Neuronal stem cell (in vitro differentiated cells): ENCODE measurements at places on chromosomes 1 and 21.

- no peak for DNase-seq
Observed at GRCh38 chr1:74180490-74180889, 17.5 kb downstream of the LRRIQ3 start.

DNA sequence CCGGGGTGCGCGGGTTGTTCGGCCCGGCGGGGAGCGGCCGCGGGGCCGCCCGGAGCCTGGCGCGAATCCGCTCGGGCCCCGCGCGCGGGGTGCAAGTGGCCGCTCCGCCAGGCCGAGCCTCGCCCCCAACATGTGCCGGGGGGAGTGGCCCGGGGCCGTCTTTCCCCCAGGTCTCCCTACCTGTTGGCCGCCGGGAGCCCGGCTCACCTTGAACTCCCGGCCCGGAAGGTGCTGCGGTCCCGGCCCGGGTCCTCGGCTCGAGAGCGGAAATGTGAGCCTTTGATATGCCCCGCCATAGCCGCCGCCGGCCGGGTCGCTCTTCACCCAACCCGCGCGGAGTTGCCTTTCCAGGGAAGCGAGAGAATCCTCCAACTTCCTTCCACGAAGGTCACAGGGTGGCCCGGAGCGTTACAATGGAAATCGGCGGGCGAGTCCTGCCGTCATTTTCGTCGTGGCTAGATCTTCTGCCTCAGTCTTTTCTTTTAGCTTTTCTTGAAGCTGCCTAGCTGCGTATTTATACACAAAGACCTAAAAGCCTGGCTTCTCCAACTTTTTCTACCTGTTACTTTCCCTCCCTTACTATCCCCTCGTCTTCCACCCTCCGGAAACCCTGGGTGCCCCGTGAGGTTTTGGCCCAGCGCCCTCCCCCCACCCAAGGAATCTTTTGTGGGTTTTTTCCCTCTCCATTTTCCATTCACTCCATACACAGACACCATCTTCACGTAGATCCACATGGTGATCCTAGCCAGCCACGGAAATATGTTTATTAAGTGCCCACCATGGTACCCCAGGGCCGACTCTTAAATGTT, 867 bp downstream of the PTGFRN start:
- no peak for DNase-seq

DNA sequence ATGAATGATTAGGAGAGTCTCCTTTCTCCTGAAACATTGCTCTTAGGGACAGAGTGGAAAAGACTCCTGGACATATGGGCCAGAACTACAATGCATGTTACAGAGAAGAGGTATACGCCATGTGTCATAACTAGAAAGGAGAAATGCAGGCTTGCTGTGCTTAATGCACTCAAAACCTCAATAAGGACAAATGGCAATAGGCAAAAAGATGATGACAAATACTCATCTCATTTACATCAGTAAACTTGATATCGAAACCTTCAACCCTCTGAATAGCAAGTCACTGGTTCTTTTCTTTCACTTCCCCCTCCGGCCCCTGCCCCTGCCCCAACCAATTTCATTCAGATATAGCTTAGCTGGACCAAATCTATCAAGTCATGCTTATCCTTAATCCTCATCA, 1.9 kb upstream of the GPR88 start:
- no peak for DNase-seq

- DNase-seq, result no peak
Observed at GRCh38 chr1:232648316-232648715, 18.4 kb upstream of the SIPA1L2 start.

DNA sequence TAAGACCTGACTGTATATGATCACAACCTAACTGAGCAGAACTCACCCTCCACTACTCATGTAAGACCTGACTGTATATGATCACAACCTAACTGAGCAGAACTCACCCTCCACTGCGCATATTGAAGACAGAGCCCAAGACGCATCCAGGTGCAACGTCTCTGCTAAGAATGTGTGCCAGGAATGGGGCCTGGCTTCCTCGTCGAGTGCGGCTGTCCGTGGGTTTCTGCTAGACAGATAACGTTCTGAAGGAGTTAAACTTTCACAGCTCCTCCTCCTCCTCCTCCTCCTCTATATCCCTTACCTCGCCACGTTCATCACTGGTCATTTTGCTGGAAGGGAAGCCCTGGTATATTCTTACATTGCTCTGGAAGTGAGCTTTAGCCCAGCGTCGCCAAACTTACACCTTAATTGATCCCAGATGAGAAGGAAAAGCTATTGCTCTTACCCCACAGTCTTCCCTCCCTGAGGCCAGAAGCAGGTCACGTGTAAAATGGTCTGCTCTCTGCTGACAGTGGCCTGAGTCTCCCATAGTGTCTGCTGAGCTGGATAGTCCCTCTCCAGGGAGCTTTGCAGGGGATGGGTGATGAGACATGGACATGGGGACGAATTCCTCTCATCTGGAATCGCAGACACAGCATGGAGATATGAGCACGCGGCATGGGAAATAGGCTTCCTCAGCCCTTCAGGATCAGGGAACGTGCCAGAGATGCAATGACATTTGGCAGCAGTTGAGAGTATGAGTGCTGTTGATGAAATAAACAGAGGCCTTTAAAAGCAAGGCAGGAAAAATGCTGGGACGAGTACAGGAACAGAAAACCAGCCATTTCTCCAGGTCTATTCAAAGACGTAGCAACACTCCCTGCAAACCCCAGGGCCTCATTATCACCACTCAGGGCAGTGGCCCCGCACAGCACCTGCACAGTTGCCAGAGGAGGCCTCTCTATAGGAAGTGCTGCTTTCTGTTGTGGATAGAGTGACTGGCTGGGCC, 528.1 kb downstream of the KIF26B start:
- no peak for DNase-seq

DNA sequence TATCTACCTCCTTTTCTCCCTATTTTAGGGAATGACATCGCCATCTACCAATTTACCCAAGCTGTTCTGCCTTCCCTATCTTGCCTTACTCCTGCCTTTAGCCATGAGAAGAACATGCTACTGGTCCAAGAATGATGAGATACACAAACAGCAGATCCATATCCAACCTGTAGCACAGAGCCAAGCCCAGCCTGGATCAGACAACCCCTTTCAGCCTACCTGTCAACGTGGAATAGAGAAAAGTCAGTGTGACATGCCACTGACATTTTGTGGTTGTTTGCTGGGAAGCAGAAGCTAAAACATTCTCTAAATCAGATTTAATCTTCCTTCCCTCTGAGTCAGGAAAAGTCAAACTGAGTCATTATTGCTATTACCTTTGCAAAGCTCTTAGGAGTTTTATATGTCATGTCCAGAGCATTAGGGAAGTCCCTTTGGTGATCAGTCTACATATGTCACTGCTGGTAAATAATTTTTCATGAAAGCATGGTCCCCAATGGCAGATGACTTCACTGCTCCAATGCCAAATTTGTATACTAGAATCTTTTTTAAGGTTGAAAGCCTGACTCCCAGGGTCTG, 143.1 kb downstream of the TPR start:
- DNase-seq, result no peak

DNA sequence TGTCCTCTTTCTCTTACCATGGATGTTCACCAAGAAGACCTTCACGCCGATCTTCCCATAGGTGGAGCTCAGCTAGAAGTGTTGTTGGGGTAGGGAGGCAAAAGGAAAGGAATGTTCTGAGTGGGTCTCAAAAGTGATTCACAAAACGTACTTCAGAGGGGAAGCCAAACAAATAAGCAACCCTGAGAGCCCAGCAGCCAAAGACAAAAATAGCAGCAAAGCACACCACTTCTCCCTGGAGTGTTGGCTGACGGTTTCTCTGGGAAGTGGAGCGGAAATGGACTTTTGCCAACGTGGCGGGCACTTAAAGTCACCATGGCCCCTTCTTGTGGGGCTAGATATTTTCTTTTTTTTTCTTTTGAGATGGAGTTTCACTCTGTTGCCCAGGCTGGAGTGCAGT, 23.1 kb downstream of the SLC26A9 start:
- no peak for DNase-seq

DNA sequence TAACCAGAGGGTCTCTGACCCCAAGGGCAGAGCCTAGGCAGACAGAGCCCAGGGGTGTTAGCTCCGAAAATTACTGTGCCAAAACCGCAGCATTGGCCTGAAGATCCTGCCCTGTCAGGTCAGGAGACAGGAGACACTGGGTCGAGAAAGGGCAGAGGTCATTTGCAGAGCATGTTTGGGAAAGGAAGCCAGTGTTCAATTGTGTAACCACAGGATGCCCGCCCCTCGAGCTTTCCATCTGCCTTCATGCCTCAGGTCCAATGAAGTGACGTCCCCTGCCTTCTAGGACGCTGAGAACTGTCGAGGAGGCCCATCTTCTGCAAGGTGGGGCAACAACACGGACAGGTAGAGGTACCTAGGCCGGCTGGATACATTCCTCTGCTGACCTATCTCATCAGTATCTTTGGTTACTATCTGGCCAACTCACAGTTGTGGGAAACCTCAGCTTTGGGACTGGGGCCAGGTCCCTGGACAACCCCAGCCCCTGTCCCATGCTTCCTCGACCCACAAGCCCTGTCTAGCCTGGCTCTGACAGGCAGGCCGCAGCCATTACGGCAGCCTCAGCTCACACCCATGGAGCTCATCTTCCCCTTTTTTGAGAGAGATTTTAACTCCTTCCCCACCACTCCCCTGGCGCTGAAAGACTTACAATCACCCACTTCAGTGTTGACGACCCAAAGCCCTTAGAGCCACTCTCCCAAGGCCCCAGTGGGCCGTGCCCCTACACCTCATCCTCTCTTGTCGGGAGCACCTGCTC, 1.3 kb downstream of the ARL8A start:
- no peak for DNase-seq
